Iris pigment epithelial cell (primary cell): ENCODE measurements at places on chromosomes 6 and 20.

GRCh38 chr20:9375221-9375681, 139.1 kb upstream of the LAMP5 start:
- peak; percentile 17 for DNase-seq

GRCh38 chr6:26607434-26608230, 10.9 kb downstream of the ABT1 start:
- DNase-seq, result peak; percentile 62

GRCh38 chr20:49913399-49914047, 1.8 kb downstream of the SPATA2 start:
- DNase-seq, result no peak

DNA sequence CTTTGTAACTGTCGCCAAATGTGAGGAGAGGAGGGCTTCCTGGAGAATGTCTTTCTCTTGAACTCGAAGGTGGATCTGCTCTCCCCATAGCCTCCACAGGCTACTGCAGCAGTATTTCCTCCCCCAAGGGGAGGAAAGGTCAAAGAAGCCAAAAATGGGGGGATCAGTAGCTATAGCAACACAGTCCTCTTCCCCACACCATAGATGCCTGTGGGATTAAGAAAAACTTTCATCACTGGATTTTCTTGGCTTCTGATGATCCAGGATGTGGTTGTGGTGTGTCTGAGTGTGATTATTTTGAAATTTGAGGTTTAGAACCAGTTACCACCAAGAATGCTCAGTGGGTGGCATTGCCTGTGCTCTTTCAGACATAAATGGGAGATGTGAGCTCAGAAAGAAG, 140.1 kb upstream of the SPACA1 start:
- peak; percentile 86 for DNase-seq

GRCh38 chr6:114096561-114097172, 125.7 kb upstream of the HDAC2 start:
- peak; percentile 38 for DNase-seq

- DNase-seq, result no peak
Measured at GRCh38 chr6:36309203-36309602, 27.5 kb downstream of the BNIP5 start.

- DNase-seq, result peak; percentile 16
Measured at GRCh38 chr20:2507875-2508630, 662 bp downstream of the ZNF343 start.

GRCh38 chr6:42176981-42177380, 3.8 kb downstream of the GUCA1A start:
- DNase-seq, result no peak

DNA sequence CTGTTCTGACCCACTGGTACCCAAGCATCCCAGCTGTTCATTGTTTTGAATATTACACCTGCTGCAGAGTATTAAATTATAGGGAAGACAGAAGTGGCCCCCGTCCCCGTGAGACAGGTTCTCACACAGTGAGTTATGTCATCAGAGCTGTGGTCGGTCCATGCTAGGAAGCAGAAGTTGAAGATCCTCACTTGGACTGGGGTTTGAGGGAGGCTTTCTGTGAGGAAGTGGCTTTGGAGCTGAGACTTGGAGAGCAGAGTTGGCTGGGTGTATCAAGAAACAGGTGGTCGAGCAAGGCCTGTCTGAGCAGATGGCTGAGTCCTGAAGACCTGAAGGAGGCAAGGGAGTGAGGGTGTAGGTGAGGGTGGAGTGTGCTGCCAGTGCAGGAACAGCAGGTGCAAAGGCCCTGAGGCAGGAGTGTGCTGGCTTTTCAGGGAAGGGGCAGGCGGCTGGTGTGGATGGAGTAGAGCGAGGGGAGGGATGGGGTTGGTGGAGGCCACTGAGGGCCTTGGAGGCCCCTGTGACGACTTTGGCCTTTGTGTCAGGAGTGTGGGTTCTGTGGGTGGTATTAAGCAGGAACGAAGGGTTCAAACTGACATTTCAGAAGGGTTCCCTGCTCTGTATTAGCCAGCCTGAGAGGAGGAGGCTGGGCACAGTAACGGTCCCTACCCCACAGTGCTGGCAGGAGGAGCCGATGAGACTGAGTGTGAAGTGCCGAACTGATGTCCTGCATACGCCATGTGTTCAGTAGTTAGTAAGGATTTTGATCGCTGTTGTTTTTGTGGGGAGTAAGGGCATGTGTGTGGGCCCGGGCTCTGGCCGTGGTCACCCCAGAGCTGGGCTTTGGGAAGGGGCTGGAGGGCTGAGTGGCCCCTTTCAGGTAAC, 11.8 kb downstream of the SRC start:
- no peak for DNase-seq
